NCI-H1048 (cell line): ENCODE measurements at places on chromosomes 7 and 10.

- DNase-seq: no peak
Measured at GRCh38 chr7:43799605-43800004, 41.1 kb downstream of the BLVRA start.

GRCh38 chr7:50229964-50230363 is 74.6 kb upstream of the IKZF1 start:
- no peak for DNase-seq

- DNase-seq: no peak
Measured at GRCh38 chr7:41205600-41205999, 497.3 kb downstream of the INHBA start.

DNA sequence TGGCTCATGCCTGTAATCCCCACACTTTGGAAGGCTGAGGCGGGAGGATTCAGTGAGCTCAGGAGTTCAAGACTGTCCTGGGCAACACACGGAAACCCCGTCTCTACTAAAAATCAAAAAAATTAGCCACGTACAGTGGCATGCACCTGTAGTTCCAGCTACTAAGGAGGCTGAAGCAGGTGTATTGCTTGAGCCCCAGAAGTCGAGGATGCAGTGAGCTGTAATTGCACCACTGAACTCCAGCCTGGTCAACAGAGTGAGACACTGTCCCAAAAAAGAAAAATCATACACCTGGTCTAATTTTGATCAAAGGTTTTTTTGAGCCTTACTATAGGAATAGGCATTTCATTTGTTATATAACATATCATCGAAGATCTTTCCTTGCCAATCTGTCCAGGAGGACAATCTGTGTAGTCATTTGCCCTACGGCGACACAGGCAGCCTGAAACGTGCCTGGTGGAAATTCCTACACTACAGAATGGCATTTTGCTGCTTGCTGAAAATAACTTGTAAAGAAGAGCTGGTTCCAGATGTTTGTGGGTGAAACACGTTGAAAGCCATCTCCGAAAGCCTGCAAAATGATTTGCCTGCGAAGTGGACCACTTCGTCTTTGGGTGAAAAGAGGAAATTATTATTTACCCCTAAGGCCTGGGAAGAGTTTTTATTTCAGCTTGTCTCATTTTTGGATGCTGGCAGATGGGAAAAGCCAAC is 31.3 kb upstream of the GDI2 start:
- DNase-seq: no peak

DNA sequence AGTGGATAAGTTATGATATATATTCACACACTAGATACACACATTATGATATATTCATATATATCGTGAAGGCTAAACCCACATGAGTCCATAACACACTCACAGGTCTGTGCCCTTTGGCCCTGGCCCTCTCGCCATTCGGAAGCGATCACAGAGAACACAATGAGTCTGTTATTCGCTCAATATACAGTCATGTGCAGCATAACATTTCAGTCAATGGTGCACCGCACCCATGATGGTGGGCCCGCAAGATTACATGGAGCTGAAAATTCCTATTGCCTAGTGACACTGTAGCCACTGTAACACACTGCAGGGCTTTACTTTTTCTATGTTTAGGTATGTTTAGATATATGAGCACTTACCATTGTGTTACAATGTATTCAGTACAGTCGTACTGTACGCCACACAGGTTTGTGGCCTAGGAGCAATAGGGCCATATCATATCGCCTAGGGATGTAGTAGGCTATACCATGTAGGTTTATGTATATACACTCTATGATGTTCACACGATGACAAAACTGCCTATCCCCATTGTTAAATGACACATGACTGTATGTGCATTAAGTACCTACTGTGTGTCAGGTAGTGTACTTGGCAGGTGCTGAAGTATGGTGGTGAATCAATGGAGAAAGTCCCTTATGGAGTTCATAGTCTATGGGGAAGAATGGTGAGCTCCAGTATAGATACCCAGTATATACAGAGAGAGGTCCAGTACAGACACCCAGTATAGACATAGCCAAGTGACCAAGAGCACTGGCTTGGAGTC is 198.8 kb upstream of the KLF14 start:
- DNase-seq: no peak

GRCh38 chr10:28734938-28735759 is 57.8 kb downstream of the BAMBI start:
- no peak for DNase-seq

DNA sequence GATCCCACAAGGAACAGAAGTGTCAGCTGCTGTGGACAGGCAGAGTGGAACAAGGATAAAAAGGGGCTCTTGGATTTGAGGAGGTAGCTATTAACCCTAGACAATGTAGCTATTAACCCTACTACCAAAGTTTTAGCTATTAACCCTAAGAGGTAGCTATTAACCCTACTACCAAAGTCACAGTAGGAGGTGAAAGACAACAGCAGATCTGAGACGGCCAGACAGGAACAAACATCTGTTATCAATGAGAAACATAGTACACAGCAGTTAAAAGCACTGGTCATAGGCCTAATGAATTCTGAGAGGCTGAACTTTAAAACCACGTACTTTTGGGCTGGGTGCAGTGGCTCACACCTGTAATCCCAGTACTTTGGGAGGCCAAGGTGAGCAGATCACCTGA is 11.9 kb downstream of the ERCC6 start:
- DNase-seq: no peak

DNA sequence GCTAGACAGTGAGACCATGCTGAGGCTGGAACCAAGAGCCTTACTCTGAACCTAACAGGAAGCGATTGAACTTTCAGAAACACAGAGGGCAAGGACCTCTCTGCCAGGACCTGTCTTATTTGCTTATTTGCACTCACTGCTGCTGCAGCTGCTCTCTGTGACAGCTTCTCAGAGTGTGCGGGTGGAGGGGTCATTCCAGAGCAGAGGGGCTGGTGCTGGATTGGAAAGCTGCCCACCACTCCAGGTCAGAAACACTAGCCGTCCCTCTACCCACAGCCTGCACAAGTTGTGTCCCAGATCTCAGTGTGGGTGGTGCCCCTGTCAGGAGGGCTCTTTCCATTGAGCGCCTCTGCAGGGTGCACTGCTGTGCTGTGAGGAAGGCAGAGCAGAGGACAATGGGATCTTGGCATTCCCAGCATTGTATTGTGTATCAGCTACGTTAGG is 126.2 kb downstream of the CCNY start:
- DNase-seq: no peak

DNA sequence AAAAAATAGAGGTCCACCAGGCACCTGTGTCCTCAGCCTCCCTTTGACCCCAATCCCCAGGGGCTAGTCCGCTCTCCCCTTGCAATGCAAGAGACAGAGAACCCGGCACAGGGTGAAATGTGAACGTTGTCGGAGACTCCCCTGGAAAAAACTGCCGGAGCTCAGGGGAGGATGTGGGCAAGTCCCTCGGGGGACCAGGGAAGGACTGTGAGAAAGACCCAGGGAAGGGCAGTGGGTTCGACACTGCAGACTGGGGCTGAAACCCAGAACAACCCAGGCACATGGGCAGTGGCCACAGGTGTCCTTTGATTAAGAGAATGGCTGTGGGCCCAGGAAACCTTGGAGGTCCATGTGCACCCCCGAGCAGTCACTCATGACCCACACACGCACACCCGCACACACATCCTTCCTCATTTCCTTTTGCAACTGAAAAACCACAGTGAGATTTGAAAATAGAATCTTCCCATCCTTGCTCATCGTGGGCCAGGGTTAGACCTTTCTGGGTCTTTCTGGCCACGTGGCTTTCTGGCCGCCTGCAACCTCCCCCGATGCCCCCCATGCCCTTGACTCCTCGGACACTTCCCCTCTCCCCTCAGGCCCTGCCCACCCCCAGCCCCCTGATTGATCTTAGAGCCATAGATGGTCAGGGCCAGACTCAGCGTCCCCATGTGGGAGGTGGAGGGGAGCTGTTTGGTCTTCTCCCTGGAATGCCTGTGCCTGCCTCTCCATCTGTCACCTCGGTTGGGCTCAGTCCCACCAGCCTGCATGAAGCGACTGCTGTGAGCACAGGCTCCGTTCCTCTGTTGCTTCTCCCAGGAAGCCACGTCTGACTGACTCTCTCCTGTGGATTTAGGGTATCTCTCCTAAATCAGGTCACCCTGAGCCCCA is 7.9 kb downstream of the LAT2 start:
- DNase-seq: no peak

GRCh38 chr7:33089142-33089541 is 20.1 kb downstream of the RP9 start:
- no peak for DNase-seq

DNA sequence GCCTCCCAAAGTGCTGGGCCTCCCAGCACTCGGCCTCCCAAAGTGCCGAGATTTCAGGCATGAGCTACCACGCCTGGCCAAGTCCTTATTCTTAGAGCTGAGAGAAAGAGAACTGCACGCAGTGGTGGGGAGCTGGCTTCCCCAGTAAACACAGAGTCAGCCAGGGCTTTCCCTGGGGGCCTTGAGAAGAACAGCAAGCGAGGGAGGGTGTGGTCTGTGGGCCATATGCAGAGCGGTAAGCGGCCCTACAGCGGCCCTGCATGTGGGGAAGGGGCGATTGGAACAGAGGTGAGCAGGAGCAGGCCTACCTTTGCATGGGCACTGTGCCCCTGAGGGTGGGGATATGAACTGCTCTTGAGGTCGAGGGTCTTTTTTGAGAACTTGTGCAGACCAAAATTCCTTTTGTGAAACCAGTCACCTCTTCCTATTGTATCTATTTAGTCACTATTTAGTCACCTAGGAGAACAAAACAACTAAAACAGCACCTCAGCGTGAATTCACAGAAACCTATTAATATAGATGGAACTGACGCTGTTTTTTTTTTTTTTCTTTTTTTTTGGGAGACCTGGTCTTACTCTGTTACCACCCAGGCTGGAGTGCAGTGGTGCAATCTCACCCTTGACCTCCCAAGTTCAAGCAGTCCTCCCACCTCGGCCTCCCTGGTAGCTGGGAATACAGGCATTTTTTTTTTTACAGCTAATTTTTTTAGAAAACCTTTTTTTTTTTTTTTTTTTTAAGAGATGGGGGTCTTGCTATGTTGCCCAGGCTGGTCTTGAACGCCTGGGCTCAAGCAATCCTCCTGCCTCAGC is 36.9 kb upstream of the SH2D4B start:
- DNase-seq: no peak

DNA sequence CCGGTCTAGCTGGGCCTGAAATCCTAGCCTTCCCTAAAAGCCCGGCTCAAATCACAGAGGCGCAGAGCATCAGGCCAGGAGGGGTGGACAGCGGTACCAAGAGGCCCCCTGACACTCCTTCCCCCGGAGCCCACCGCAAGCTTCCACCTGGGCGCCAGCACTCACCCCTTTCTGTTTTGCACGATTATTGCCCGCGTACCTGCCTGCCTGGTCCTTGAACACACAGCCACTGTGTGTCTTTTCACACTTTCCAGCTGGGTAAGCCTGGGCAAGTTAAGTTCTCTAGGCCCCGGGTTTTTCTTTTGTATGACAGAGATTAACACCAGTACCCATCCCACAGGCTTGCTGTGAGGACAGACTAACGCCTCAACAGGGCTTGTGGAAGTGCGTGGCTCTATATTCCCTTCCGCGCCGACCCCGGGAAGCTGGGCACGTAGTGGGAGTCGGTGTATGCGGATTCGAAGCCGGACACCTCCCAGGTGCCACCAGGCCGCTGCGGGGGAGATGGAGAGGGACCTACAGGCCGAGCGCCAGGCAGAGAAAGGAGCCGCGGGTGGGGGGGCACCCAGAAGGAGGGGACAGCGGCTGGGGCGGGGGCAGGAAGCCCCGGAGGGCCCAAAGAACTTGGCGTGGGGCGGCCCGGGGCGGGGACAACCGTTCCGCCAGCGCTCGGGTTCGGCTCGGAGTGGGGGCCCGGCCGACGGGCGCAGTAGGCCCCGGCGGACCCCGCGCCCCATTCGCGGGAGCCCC is 792 bp downstream of the ZNF746 start:
- DNase-seq: no peak

DNA sequence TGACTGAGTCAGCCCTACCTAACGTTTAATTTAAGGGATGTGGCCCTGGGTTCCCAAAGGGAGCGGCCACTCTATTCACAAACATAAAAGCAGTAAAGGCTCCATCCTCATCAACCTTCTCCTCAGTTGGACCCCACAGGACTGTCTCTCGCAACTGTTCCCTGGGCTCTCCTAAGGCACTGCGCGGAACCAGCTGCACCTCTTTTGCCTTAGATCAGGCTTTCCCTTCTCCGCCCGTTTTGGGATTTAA is 689 bp upstream of the GTPBP4 start:
- no peak for DNase-seq

DNA sequence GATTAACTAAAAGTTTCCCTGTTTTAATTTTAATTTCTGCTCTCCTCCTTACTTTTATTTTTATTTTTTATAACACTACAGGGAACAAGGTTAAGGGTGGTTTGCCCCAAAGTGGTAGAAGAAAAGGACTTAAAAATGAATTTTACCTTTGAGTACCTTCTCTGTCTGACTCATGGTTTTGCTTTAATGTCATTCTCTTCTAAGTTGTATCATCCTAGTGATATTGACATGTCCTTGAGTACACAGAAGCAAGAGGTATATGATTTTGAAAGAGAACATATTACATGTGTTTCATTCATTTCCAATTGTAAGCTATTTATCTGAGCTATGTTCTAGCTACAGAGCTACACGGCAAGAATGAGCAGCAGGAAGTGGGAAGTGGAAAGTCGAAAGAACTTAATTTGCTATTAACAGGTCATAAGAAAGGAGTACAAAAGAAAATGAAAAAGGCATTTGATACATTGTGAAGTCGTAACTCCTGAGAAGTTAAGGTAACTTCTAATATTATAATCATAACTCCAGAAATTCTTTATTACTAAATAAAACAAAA is 112.5 kb downstream of the SEMA3A start:
- no peak for DNase-seq

- no peak for DNase-seq
Measured at GRCh38 chr10:50614444-50615137, 9.2 kb downstream of the SGMS1 start.
